Esophagus squamous epithelium (tissue), 5 donors: ENCODE measurements at places on chromosomes 5 and 9.

DNA sequence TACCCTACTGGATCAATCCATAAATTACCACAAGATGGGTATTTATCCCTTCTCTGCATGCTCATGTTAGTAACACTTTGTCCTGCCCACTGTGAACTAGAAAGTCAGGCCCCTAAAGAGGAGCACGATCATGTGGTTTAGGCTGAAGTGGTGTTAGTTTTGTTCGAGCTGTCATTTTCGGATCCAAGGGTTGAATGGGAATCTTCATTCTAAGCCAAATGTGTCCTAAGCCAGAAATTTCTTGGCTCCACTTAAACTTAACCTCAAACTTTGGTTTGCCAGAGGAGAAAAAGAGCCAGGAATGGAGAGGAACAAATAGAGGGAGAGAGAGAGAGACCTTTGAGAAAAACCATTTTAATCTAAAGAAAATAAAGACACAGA is 837.7 kb upstream of the ZNF608 start:
- no peak for DNase-seq

GRCh38 chr9:95012035-95012708 is 285.7 kb downstream of the AOPEP start:
- DNase-seq = no peak

- DNase-seq = no peak
Measured at GRCh38 chr5:86118542-86118941, 499.2 kb upstream of the COX7C start.

- no peak for DNase-seq
Measured at GRCh38 chr9:20253635-20254034, 368.7 kb downstream of the MLLT3 start.

- no peak for DNase-seq
Measured at GRCh38 chr5:75335952-75336614, 937 bp upstream of the HMGCR start.

DNA sequence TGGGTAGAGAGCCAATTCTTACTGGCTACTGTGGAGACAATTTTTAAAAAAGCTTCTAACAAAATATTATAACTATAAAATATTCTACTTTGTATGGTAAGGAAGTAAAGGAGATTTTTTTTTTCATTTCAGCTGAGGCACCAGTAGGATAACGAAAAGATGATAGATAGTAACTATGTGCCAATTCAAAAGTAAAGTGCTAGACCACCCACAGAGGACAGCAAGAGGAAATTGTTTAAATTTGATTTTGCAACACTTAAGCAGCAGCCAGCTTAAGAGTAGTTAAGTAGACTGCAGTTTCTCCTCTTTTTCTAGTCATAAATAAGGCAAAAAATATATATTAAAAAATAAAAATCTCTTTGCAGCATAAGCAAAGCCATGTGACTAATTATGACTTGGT is 1539.3 kb upstream of the ACO1 start:
- no peak for DNase-seq

GRCh38 chr9:88092797-88093331 is 45.4 kb downstream of the SPATA31C2 start:
- DNase-seq = no peak

- no peak for DNase-seq
Measured at GRCh38 chr9:19074836-19075235, 25.6 kb downstream of the RRAGA start.

GRCh38 chr9:122403381-122404000 is 32.7 kb downstream of the PTGS1 start:
- DNase-seq = no peak

GRCh38 chr5:179294891-179295777 is 50.1 kb downstream of the ADAMTS2 start:
- DNase-seq = no peak

GRCh38 chr9:104589626-104590025 is 9.6 kb downstream of the OR13C5 start:
- DNase-seq = no peak

GRCh38 chr9:27304521-27304920 is 7.6 kb upstream of the EQTN start:
- DNase-seq = no peak

DNA sequence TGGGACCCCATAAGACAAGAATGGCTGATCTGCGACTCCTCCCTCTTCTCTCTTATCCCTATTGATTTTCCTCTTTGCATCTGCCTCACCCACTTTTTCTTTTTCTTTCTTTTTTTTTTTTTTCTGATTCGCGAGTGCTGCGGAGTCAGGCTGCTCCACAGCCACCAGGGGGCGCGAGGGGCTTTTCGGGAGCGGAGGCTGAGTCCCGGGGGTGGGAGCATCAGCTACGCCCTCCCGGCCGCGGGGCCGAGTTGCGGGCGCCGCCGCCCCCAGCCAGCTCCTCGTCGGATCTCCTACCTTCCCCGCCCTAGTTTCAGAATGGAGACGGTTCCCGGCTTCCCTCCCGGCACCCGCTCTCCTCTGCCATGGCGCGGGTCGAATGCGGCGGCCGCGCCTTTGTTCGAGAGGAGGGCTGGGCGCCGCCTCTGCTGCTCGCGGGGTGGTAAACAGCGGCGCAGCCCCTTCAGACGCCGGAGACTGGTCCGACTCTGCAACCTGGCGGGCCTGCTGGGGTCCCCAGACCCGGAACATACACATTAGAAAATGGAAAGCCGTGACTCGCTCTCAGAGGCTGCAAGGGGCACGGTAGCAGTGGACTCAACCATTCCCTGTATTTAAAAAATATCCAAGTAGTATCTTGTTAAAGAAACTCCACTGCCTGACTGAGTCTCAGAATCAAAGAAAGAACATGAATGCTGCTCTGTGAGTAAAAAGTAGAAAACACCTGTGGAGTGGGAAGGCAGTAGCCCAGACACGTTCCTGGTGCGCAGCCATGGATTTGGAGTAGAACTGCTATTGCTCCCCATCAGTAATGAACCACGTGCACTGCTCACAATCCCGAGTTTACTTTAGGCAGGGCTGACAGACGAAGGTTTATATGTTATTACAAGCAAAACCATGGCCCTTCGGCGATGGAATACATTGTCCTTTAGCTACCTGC is 55.7 kb downstream of the DPYSL3 start:
- DNase-seq = no peak

- no peak for DNase-seq
Measured at GRCh38 chr5:15529821-15530220, 29.8 kb downstream of the FBXL7 start.

DNA sequence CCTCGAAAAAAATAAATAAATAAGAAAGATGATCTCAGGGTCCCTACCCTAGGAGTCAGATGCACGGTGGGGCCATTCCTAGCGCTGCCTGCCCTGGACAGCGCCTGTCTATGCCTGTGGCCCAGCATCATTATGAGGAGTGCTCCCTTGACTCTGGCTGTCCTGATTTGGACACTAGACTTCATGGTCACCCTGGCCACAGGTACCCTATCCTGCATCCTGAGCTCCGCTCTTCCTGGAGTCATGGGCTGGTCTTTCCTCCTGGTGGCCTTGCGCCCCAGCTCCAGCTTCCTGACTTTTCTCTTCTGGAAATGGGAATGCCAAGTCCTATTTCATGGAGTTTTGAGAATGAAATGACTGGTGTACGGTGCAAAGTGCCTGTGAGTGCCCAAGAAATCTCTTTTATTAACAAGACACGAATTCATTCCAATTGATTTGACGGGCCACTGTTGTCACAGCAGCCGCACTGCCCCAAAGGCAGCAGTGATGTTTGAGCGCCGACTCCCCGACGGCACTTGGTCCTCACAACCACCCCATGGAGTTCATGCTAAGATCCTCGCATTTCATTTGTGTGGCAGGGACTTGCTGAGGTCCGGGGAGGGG is 564 bp upstream of the AIF1L start:
- DNase-seq = no peak

DNA sequence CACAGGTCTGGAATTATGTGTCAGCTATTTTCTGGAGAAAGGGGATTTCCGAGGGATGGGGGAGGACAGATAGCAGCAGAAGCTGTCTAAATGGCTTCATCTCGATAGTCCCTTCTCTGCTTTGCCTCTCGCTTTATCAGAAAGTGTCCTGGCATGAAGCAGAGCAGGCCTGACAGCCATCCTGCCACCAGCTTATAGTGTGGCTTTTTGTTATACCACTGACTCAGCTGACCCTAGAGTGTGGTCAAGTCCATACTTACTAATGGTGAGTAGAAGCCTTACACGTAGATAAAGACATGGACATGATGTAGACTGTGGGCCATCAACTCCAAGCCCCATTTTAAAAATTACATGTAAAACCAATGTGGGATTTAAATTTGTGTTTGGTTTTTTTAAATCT is 50.0 kb downstream of the RCL1 start:
- no peak for DNase-seq

DNA sequence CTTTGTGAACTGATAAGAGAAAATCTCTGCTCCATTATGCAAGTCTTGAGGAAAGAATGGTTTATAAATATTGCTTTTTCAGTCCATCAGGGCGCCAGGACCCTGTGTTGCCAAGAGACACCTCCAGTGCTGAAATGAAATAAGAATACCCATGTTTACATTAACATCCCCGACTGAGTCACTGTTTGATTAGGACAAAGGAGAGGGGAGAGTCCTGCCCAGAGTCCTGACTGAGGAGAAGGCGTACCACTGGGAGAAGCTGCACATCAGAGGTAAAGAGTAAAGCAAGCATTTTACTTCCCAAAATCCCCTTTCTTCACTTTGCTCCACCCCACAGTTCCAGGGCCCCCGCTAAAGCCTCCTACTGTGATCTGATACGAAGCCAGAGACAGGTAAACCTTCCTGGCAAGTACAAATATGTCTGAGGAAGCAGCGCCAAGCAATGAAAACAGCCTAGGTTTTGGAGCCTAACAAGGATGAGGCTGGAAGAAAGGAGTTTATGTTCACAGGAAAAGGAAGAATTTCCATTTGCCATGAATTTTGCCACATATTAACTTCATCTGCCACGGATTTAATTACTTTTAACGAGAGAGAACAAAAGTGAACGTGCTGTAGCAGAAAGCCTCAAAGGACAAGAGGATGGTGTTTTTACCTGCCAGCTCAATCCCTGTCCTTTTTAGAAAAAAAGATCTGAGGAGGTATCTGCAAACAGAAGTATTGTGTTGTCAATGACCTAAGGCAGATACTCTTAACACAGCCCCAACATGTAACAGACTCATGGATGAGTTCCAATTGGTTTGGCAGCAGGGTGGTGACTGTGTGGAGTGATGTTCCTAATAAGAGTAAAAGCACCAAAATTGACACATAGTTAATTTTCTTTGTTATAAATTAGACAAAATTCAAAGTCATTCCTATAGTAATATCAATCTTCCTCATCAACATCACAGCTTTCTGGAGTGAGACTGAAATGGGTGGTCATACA is 209.4 kb upstream of the TLE4 start:
- DNase-seq = no peak

- DNase-seq = no peak
Measured at GRCh38 chr5:67817652-67818051, 397.9 kb upstream of the PIK3R1 start.

DNA sequence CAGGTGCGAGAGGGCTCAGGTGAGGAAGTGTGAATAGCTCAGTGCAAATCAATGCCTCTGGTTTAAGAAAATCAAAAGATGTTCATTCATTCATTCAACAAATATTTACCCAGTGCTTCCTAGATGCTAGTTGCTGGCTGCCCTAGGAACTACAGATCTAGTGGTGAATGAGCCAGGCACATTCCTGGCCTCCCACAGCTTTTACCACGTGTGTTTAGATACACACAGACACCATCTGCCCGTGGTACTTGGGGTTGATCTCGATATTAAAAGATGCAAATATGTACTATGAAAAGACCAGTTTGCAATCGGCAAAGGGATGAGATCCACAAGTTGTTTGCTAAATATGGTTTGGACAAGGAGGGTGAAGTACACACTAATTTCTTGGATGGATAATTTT is 78.2 kb downstream of the GTF3C4 start:
- DNase-seq = no peak

- no peak for DNase-seq
Measured at GRCh38 chr9:87322840-87323635, 174.6 kb upstream of the DAPK1 start.

- DNase-seq = no peak
Measured at GRCh38 chr9:20002011-20002410, 213.2 kb upstream of the SLC24A2 start.

DNA sequence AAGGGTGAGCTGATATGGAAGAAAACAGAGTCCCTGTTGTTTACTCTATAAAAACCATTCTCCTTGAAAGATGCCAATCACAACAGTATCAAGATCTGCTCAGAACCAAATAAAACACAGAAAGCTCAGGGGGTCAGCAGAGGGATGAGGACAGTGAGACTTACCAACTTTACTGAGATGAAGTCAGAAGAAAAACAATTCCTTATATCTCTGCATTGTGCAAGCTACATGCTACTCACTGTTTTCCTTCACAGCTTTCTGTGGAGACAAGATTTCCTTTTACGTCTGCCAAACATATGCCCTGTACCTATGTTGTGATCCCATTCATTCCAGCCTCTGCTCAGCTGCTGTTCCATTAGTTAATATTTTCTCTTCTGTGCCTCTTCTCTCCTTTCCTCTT is 185.6 kb downstream of the TSSK1B start:
- DNase-seq = no peak

DNA sequence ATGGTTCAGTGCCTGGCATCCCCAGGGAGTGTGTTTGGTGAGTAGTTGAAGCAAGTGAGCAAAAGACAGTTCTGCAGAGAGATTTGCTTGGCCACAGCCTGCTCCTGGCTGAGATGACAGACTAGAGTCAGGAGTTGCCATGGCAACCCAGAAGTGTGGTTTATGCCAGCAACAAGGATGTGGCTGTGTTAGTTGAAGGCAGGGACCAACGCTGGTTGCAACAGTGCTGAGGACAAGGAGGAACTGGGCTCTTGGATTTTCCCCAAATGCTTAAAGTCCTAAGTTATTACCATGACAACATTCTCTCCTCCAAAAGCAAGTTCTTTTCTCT is 2.7 kb downstream of the NXNL2 start:
- no peak for DNase-seq

GRCh38 chr9:106420511-106420944 is 442.4 kb upstream of the ZNF462 start:
- no peak for DNase-seq

DNA sequence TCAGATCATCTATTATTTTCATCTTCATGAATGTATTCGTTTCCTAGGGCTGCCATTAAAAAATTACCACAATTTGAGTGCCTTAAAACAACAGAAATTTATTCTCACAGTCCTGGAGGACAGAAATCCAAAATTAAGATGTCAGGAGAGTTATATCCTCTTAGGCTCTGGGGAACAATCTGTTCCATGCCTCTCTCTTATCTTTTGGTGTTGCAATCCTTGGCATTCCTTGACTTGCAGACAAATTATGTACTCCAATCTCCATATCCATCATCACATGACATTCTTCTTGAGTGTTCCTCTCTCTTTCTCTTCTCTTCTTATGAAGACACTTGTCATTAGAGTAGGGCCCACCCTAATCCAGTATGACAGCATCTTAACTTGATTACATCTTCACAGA is 339.4 kb downstream of the EFNA5 start:
- no peak for DNase-seq

GRCh38 chr5:172837640-172838039 is 3.6 kb downstream of the ERGIC1 start:
- DNase-seq = no peak

- no peak for DNase-seq
Measured at GRCh38 chr5:170312666-170313065, 15.1 kb upstream of the LCP2 start.

DNA sequence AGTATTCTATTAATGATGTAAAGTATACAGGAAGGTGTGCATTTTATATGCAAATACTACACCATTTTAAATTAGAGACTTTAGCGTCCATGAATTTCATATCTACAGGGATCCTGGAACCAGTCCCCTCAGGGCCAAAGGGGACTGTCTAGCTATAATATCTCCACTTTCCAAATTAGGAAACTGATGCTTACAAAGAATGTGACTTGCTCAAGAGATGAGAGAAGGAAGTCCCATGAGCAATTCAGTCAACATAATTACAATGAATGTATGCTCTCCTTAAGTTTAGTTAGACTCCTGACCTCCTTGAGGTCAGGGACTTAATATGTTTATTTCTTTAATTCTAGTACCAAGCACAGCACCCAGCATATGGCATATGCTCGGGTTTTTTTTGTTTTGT is 23.7 kb downstream of the NIPBL start:
- DNase-seq = no peak
